NCI-H510A (cell line): ENCODE measurements at places on chromosomes 1 and 21.
A peak's percentile ranks its signal among the peaks of the same experiment; 100 is the strongest.

DNA sequence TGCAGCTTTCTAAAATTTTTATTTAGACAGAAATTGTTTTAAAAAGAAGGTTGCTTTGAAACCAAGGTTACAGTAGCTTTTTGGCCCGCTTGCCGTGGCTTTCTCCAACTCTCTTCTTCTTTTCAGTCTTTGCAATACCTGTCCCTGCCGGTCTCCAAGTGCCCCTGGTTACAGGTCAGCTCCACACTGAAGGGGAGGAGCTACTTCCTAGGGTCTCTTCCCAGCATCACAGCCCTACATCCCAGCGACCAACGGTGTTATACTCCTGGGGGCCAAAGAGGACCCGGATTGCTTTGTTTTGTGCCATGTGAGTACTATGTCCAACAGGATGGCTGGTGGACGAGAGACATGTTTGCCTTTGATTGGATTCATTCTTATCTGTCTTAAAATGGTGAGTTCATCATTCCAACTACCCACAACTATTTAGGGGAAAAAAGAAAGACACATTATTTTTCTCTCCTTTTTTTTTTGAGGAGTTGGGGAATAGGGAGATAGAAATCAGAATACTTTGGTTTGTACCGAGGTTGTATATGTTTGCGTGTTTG is at the start of gene FNDC7:
Gene FNDC7, plus strand, starts transcription at position 303 of the 545 bp plus-strand sequence. Its CDS starts 26 bp downstream, at position 329.
- DNase-seq: no peak

- DNase-seq: no peak
These were observed 502.8 kb downstream of the LTN1 start for GRCh38 chr21:28489821-28490350.

GRCh38 chr21:37536616-37537278 is 170.2 kb downstream of the DYRK1A start:
- DNase-seq: no peak

DNA sequence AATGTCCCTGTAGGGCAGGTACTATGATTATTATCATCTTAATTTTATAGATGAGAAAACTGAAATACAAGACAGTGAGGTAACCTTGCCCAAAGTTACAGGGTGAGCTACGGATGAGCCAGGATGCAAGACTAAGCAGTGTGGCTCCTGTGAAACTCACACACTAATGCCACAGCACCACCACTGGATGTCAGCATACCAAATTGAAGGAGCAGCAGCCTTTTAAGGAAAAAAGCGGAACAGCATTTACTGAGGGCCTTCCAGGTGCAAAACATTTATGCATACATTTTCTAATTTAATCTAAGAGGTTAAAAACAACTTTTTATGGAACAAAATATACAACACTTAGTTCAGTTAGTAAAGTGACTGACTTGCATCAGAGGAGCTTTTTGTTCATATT is 41.7 kb downstream of the SEC16B start:
- no peak for DNase-seq

- DNase-seq: no peak
These were observed 14.3 kb downstream of the XPR1 start for GRCh38 chr1:180646093-180646492.

GRCh38 chr1:61004262-61005003 is 77.9 kb upstream of the NFIA start:
- DNase-seq: no peak

DNA sequence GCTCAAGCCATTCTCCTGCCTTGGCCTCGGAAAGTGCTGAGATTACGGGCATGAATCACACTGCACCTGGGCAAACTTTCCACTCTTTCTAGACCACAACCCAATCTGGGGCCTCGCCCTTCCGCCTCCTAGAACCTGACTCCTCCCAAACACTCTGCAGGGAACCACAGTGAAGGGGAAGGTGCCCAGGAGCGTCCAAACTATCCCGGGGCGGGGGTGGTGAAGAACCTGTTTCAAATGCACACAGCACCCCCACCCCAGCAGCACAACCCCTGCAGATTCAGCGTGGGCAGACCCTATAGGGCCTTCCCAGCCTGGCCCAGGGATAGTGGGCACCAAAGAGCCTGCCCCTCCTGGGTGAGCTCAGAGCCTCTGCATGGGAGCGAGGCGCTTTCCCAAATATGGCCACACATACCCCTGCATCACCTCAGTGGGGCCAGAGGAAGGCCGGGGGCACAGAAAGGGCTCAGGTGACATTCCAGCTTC is 86.9 kb downstream of the STUM start:
- DNase-seq: no peak

DNA sequence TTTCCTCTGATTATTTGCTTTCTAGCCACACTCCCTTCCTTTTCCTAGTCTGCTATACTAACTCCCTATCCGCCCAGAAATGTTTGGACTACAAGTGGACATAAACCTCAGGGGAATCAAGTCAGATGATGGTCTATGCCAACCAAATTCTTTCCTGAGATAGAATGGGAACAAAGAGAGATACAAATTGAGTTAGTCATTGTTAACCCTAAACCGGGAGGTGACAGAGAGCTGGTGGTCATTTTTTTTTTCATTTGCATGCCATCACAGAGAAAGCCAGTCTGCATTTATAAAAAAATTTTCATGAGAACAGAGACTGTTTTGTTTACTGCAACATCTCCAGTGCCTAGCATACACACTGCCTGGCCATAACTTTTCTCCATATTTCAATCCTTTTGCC is 35.0 kb downstream of the MYSM1 start:
- DNase-seq: no peak

GRCh38 chr1:150148837-150149270 is 862 bp upstream of the PLEKHO1 start:
- DNase-seq: peak; percentile 39

GRCh38 chr1:21707086-21707840 is 38.1 kb upstream of the RAP1GAP start:
- no peak for DNase-seq

- no peak for DNase-seq
These were observed 36.0 kb downstream of the CAPN2 start for GRCh38 chr1:223748405-223748772.

DNA sequence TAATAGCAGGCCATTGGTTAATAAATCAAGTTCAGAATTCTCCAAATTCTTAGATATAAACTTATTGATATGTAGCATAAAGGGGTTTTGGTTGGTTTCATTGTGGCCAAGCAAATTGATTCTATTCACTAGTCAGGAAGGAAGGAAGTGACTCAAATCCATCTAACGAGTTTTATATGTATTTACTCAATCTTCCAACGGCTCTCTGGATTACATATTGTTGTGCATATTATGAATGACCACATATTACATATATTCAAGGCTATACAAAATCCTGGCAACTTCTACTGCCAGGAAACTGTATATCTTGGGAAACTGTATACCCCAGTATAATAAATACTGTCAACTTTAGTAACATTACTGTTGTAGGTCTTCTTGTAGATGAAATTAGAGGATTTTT is 20.1 kb upstream of the PDE4B start:
- DNase-seq: no peak

DNA sequence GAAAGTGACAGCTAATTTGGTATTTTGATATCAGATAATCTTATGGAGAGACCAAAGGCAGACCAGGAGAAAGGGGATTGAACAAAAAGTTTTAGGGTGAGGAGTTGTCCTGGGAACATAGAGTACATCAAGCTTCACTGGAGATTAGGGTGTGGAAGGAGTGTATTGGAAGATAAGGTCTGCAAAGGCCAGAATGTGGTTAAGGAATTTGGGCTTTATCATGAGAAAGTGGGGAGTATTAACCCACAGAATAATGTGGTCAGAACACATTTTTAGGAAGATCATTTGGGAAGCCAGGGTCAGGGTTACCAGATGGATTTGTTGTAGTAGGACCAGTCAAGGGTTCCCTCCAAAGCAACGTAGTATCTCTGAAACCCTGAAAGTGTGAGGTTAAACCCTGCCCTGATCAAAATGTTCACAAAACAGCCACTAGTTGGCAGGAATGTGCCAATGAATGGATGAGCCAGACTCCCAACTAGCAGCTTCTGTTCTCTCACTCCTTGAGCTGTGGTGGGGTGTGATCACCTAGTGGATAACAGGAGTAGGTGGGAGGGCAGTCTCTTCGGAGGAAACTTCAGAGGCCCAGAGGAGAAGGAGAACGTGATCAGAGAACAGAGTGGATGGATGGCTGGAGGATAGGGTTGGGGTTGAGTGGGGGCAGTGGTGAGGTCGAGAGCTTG is 35.8 kb downstream of the SLC2A1 start:
- DNase-seq: peak; percentile 98

GRCh38 chr1:100443811-100444571 is 91.7 kb downstream of the CDC14A start:
- DNase-seq: no peak

DNA sequence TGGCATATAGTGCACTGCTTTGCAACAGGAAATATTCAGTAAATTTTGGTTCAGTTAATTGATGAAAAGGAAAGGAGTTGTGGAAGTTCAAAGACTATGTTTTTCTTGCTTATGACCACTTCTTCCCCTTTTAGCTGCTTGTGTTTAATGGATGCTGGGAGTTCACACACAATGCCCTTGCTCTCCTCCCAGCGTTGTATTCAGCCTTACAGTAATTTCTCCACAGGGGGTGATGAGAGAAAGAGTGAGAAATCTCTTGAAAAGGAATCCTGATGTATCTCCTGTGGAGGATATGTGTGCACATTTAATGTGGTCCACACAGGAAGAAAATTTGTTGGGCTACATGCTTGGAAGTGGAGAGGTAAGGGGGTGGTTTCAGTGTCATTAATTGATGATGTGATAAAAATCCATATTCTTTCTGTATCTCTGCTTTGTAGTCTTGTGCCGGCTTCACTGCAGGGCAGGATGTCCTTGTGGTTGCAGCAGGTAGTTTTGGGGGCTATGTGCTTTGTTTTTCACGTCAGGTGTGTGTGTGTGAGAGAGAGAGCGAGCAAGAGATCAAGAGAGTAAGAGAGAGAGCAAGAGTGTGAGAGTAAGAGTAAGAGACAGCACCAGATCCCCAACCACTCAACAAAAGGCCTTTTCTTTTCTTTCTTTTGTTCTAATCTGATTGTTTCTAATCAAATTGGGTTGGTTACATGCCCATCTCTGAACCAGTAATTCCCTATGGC is 204.4 kb downstream of the RWDD3 start:
- DNase-seq: no peak

DNA sequence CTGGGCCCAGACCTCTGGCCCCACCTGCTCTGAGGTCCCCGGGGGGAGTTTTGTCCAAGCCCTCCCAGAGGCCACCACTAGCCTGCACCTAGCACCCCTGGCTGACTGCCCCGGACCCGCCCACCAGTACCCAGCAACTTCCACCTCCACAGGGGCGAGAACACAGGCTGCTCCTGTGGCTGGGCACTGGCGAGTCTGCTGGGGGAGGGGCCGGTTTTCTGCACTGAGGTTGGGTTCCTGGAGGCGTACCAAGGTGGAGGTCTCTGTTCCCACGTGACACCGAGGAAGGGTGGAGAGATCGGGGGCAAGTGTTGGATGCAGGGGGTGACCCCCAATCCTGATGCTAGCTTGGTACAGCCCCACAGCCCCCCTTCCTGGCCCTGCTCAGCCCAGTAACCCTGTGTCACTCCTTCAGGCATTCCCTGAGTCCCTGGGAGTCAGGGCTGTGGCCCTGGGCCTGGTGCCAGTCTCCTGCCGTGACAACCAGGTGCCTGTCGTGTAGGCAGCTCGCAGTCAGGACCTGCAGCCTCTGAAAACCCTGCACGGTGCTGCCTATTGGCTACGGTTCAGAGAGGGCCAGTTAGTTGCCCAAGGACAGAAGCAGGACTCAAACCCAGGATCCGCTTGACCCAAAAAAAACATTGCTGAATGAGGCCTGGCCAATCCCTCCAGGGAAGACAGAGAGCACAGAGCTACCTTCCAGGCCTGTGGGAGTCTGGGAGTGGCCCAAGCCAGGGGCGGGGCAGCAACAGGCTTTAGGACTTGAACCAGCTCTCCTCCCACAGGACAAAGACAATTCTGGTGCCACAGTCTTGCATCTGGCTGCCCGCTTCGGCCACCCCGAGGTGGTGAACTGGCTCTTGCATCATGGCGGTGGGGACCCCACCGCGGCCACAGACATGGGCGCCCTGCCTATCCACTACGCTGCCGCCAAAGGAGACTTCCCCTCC is 3.1 kb downstream of the ESPN start:
- DNase-seq: no peak

GRCh38 chr1:72280131-72280530 is 2.2 kb downstream of the NEGR1 start:
- DNase-seq: no peak

DNA sequence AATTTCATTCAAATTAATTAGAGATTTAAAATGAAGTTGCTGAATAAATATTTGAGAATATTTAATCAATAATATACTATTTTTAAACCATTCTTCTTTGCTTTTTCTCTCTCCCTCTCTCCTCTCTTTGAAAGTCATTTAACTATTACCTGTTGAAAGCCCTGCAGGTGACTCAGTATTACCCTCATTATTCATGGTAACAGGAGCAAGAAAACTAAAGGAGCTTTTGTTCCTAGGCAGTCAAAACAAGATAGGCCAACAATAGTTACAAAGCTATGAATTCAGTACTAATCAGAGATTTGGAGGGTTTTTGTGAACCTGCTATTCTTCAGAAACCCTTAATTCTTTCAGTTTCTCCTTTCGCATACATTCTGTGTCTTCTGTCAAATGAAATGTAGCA is 721.3 kb upstream of the NCAM2 start:
- DNase-seq: no peak

DNA sequence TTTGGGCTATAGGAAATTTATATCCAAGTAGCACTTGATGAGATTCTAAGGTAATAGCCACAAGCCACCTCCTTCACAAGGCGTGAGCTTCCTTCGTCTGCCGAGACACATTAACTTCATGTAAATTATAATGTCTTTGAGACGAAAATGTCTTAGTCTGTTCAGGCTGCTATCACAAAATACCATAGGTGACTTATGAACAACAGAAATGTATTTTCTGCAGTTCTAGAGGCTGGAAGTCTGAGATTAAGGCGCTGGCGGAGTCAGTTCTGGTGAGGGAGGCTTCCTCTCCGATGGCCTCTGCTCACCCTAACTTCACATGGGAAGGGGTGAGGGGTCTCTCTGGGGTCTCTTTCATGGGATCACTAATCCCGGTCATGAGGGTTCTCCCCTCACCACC is 133.0 kb downstream of the ETS2 start:
- no peak for DNase-seq

- no peak for DNase-seq
These were observed 56.0 kb downstream of the KANK4 start for GRCh38 chr1:62263006-62263813.

DNA sequence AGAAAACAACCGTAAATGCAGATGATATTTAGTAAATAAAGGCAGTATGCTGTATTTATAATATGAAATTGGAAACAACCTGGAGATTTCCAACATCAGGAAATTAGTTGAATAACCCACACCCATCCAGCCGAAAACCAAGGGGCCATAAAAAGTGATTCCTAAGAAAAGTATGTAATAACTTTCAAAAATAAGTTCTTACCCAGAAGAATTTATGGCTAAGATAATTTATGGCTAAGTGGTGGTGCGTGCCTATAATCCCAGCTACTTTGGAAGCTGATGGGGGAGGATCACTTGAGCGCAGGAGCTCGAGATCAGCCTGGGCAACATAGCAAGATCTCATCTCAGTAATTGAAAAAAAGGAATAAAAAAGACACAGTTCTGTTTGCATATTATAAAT is 43.2 kb downstream of the TMCO4 start:
- DNase-seq: no peak

GRCh38 chr1:25989440-25990234 is 8.2 kb downstream of the PAFAH2 start:
- no peak for DNase-seq

- no peak for DNase-seq
These were observed 115.5 kb downstream of the DHRS3 start for GRCh38 chr1:12502336-12503109.
